Mesenchymal stem cell (in vitro differentiated cells and primary cell): ENCODE measurements at places on chromosomes 5 and 9.

- DNase-seq, result no peak
Observed at GRCh38 chr5:96024683-96025475, 63.2 kb upstream of the ELL2 start.

DNA sequence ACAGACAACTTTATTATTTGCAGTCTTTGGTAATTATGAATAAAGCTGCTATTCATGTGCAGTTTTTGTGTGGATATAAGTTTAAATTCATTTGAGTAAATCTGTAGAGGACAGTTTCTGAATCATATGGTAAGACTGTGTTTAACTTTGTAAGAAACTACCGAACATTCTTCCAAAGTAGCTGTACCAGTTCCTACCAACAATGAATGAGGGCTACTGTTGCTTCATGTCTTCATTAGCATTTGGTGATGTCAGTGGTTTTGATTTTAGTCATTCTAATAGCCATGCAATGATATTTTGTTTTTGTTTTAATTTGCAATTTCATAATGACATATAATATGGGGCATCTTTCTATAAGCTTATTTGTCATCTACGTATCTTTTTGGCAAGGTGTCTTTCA is 501.3 kb upstream of the RORB start:
- DNase-seq, result no peak

- no peak for DNase-seq
Observed at GRCh38 chr5:81554647-81555046, 160.7 kb upstream of the ACOT12 start.

GRCh38 chr9:133355881-133356357 is 368 bp downstream of the SURF1 start:
- DNase-seq, result peak; percentile 48

DNA sequence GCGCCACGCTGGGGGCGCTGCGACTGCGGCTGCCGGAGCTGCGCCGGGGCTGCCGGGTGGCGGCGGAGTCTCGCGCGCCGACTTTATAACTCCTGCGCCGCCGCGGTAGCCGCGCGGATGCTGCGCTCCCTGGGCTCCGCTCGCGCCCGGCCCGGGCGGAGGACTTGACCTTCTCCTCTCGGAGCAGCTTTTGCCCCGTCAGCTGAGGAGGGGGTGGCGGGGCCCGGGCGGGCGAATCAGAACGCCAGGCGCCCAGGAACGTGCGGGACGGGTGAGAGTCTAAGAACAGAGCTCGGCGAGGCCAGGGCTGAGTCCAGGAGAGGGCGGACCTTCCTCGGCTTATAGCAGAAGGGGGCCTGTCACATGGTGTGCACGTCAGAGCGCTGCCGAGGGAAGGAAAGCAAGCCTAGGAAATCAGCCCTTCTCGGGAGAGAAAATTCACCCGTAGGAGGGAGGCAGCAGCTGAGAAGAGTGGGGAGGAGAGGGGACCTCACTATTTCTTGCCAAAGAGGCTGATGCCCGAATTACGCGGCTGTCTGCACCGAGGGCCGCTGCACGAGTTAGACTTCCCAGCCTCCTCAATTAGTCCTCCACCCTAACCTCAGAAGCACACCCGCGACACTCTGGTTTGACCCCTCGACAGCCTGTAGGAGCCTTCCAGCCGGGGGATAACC is at the start of gene FOXD1:
Gene FOXD1 (minus strand): TSS at position 315 of the 674 bp plus-strand sequence. CDS start 415 bp downstream, outside the sequence.
- DNase-seq, result peak; percentile 94

GRCh38 chr5:173926359-173926758 is 38.2 kb downstream of the CPEB4 start:
- peak; percentile 61 for DNase-seq

GRCh38 chr9:136650648-136651047 is 12.1 kb upstream of the EGFL7 start:
- DNase-seq, result no peak

DNA sequence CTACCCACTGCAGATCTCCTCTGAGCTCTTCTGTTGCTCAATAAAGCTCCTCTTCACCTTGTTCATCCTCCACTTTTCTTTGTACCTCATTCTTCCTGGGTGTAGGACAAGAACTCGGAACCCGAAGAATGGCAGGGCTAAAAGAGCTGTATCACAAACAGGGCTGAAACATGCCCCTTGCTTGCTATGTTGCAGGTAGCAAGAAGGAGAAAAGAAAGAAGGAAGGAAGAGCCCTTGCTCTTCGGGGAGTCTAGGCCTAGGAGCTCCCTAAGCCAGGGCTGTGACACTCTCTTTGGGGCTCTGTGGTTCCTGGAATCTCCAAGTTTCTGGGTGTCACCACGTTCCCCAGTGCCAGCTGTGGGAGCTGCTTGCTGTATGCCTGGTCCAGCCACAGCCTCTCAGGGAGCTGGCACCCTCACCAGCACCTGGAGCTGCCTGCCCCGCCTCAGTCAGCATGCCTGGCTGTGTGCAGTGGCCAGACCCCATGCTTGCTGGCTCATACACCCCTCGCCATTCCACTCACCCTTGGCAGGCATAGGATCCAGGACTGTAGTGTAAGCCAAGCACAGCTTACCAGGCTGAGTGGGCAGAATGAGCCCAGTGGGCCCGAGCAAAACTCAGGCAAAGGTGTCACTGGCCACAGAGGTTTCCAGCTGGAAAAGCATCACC is 274.8 kb upstream of the ADRA1B start:
- no peak for DNase-seq

GRCh38 chr5:78327761-78328510 is 32.5 kb upstream of the SCAMP1 start:
- DNase-seq, result no peak

- DNase-seq, result no peak
Observed at GRCh38 chr9:104027295-104027694, 66.8 kb upstream of the SMC2 start.

DNA sequence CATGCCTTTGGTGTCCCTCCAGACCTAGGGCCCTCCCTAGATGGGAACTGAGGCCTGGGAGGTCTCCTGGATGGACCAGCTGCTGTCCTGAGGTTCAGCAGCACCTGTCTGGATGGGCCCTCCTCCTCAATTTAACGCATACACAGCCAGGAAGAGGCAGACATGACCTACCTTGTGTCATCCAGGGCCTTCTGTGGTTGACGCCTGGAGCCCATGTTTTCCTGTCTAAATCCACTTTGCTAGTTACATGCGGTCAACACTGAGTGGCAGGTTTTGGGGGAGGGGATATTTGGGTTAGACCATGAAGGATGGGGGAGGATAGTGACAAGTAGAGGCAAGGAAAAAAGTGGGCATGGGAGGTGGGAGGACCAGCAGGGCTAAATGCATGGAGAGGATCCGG is 3.1 kb upstream of the STC2 start:
- DNase-seq, result no peak

GRCh38 chr9:137461663-137462395 is 2.7 kb upstream of the NSMF start:
- peak; percentile 43 for DNase-seq

GRCh38 chr9:137705443-137705863 is 86.6 kb downstream of the EHMT1 start:
- no peak for DNase-seq

DNA sequence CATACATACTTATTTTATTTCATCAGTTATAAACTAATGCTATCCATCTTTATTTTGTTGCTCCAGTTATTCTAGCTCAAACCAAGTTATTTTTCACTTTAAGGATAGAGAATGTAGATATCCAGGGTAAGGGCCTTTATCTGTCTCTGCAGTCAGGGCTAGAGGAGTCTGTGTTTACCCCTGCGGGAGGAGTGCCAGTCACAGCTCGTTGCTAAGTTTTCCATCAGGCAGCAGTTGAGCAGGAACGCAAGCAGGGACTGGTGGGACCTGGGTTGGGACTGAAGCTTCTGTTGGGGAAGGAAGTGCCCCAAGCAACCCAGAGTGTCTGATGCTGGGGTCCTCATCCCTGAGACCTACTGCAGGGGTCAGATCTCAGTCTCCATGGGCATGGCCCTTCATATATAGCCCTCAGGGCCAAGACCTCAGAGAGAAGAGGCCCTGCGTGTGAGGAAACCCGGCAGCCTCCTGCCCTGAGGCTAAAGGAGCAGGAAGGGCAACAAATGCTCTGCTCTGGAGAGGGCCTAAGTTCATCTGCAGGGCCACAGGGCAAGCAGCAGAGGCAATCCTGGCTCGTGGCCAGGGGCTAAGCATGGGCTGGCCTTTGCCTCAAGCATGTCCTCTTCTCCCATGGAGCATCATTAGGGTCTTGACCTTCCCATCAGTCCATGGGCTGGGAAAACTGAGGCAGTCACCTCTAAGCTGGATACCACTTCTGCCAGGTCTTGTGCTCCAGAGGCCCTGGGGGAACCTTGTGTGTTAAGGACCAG is 6.6 kb downstream of the SLC22A4 start:
- DNase-seq, result no peak

GRCh38 chr9:128882677-128883603 is 1.0 kb downstream of the LRRC8A start:
- DNase-seq, result peak; percentile 32

GRCh38 chr5:59173578-59173977 is 590.7 kb downstream of the RAB3C start:
- no peak for DNase-seq

- DNase-seq, result no peak
Observed at GRCh38 chr9:75083188-75083970, 4.6 kb downstream of the NMRK1 start.

DNA sequence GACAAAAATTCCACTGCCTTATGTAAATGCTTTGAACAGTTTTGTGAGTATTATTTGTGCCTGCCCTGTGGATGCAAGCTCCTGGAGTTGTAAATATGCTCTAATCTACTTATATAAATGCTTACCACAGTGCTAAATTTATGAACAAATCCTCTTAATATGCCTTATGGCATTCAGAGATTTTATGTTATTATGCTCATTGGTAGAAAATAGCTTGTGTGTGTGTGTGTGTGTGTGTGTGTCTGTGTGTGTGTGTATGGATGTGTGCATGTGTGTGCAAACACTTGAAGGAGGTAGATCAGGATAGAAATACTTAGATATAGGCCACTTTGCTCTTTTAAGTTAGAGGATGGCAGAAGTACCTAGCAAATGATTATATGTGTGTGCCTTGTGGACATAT is 253.9 kb downstream of the TAF11L14 start:
- DNase-seq, result no peak

GRCh38 chr5:139903795-139904565 is 108.4 kb downstream of the PSD2 start:
- DNase-seq, result peak; percentile 41

DNA sequence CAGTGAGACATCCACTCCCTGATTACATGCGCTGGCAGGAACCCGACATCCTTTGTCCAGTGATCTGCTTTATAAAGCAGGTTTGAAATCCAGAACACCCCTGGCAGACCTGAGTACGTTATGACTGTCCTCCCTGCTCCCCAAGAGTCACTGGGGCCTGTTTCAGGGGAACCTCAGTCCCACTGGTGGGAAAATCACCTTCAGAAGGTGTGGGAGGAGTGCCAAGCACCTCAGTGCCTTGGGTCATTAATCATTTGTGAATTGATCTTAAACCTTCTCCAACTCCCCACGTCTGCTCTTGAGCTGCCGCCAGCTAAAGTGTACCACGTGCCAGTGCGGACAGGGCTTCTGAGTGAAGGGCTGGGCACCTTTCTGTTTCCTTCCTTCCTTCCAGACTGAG is 16.2 kb downstream of the SLC6A3 start:
- no peak for DNase-seq

DNA sequence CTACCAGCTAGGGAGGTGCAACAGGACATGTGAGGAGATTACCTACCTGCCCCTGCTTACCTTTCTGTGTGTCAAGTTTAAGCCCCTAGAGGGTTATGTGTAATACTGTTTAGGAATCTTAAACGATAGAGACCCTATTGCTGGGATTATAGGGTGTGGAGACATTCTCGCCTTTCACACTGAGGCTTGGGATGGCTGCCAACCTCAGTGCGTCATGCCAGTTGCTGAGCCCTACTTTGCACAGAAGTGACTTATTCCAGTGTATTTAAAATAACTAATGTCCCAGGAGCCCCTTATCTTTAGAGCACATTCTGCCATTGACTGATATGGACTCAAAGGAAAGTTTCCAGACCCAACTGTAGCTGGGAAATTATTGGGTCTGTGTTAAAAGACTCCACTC is 76.6 kb upstream of the XPA start:
- no peak for DNase-seq

DNA sequence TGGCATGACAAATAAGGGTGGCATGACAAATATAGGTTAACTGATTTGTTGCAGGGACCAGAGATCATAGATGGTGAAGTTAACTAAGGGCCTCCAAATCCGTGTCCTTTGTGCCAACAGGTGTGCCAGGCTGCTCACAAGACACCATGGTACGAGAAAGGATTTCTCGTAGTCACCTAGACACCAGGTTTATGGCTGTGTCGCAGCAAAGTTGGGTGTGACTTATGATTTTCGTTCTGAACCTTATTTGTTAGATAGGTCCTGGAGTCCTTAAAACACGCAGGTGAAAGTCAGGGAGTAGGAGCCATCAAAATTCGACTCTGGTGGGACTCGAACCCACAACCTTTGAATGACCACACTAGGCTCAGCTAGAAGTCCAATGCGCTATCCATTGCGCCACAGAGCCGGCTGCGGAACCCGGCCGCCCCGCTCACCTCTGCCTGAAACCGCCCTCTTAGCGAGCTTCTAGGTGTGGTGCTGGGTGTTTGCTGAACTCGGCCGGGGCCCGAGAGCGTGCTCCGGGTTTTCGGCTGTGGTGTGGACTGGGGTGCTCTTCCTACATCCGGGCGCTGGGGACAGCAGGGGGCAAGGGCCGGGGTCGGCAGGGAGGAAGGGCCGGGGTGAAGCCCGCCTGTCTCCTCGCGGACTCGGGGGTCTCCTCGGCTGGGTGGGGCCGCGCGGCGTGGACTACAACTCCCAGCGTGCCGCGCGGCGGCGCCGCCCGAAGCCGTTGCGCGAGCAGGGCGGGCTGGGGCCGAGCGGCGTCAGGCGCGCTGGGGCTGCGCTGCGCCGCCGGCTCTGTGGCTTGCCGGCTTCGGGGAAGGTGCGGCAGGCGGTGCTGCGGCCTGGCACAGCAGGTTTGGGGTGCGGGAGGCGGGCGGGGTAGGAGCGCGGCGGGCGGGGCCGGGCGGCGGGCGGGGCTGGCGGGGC is at the start of gene SLC27A4:
Gene SLC27A4 (plus strand): TSS at position 767 of the 930 bp plus-strand sequence. CDS start 2,606 bp downstream, outside the sequence.
- peak; percentile 71 for DNase-seq

DNA sequence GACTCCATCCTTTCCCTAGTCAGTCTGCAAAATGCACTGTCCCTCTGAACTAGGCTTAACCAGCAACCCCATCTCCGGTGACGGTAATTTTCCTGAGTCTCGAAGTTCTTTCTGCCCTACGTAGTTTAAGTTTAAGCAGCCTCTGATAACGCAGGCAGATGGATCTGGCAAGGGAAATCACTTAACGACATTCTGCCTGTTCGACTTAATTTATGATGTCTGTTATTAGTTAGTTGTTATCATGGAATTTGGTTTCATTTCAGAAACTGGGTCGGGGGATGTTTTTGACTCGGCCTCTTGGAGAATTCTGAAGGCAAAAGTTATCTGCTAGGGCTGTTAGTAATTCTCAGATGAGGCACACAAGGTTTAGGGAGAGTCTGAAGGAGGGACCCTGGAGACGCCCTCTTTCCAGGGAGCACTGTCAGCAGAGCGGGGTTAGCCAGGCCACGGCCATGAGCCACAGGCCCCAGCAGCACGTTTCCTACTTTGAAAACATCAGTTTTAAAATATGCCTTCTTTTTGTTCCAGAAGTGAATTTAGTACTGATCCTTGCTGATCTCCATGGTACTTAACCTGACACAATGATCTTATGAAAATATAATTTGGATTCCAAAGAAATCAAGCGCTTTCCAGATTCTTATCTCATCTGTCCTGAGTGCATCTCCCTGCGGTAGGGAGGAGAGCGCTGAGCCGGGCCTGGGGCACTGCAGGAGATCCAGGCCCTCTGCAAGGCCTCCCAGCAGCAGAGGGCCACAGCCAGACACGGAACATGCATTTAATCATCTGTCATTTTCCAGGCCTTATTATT is 171.0 kb upstream of the OTULINL start:
- DNase-seq, result peak; percentile 72
